ENCODE measurements at places on chromosomes 11 and 22.
A peak's percentile ranks its signal among the peaks of the same experiment; 100 is the strongest.

DNA sequence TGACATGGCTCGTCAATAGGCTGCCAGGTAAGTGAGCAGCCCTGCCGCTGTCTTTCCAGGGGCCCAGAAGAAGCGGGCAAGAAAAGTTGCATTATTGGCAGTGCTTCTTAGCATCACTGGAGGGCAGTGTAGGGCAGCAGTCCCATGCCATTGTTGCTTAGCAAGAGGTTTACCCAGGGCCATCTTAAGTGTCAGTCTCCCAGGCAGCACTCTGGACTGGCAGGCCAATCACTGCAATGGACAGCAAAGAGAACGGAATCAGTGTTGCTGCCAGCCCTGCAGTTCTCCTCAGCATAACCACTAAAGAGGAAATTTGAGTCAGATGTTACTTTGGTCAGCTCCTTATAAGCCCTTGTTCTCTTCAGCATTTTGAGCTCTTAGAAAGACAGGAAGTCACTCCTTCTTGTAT lies 13.4 kb upstream of the GRK2 start:
- DNase-seq: no peak

GRCh38 chr11:130068546-130068985 lies 1.1 kb upstream of the APLP2 start:
- peak; percentile 62 for DNase-seq

- peak; percentile 24 for DNase-seq
Measured at GRCh38 chr11:48109046-48109666, 107.5 kb upstream of the OR4B1 start.

- DNase-seq: no peak
Measured at GRCh38 chr11:87645626-87646025, 529.6 kb downstream of the RAB38 start.

DNA sequence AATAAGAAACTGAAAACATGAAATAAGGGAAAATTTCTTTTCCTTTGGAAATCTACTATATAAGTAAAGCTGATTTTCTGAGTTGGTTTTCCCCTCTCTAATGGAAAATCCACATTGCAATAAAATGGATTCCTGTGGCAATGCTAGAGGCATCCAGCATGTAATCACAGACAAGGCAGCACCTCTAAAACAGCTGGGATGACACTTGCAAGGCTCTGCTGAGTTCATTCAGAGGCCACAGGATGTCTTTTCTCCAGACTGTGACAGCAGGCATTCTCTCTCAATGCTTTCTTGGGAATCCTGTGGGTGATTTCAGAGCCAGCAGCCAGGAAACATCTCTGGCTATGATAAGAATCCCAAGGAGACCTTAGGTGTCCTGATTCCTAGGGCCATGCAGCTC lies 201.3 kb upstream of the BLID start:
- DNase-seq: no peak

- DNase-seq: no peak
Measured at GRCh38 chr11:126464796-126465195, 109.3 kb downstream of the ST3GAL4 start.

DNA sequence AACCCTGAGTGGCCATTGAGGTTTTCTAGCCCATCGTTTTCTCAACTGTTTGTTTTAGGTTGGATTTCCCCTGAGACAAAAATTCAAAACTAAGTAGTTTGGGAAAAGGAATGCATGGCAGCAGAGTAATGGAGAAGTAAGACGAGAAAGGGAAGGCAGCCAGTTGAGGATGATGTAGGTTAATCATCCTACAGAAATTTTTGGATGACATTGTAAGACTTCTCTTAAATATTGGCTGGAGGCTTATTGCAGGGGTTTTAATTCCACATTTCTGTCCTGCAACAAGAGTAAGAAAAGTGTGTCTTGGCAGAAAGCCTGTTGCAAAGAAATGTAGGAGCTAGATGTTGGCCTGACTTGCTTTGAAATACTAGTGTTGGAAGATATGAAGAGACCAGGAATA lies 308.8 kb downstream of the LUZP2 start:
- no peak for DNase-seq

DNA sequence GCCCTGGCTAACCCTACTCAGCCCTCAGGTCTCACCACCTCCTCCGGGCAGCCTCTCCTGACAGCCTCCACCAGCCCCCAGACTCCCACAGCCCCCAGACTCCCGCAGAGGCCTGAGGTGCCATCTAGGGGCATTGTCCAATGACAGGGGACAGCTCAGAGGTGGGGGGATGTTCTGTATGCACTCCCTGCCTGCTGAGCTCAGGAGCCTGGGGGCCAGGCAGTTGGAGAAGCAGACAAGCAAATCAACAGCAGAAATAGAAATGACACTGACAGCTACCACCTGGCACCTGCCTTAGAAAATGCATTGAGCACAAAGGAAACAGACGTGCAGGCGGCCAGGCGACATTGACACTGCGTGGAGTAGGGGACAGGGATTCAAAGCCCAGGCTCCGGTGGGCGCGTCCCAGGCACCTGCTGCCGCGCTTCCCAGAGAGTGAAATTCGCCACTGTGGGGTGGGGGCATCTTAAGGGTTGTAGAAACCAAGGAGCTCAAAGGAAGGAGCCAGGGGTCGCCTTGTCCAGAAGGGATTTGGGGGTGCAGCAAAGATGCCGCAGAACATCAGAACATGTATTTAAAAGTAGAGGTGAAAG lies 22.5 kb upstream of the WNT7B start:
- DNase-seq: peak; percentile 54
